ENCODE measurements at places on chromosomes 1 and 21.

GRCh38 chr1:19013826-19014548 lies 57.5 kb upstream of the IFFO2 start:
- DNase-seq = no peak

DNA sequence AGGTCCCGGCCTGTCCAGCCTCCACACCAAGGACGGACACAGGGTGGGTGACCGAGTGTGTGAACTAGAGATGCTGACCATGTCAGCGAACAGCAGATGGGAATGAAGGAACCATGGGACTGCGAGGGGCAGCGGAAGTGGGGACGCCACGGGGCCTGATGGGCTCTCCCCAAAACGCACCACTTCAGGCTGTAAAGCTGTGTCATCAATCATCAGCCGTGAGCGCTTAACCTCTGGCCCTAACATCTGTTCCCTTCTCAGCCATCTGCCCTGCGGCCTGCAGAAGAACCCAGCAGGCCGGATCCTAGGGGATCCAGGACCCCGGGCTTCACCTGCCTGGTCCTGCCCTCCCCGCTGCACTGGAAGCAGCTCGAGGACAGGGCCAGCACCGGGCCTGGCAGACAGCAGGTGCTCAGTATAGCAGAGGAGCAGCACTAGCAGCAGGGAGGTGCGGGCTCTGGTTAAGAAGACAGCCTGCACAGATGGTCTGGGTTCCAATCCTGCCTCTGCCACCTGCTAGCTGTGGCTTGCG lies 58.7 kb downstream of the DMRTB1 start:
- no peak for DNase-seq

DNA sequence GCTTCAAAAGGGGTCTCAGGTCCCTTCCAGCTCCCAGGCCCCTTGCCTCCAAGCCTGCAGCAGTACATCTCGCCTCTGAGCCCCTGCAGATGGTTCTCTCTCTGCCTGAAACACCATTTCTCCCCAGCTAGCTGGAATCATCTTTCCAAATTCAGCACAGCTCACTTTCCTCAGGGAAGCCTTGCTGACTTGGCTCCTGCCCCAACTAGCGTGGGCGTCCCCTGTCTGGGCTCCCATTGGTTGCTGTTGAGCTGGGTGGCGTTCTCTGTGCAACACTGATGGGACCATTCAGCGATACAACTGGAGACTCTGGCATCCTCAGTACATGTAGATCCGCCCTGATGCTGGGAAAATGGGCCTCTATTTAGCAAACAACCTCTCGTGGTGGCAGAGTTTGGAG lies 141.3 kb upstream of the IGSF21 start:
- DNase-seq = no peak

DNA sequence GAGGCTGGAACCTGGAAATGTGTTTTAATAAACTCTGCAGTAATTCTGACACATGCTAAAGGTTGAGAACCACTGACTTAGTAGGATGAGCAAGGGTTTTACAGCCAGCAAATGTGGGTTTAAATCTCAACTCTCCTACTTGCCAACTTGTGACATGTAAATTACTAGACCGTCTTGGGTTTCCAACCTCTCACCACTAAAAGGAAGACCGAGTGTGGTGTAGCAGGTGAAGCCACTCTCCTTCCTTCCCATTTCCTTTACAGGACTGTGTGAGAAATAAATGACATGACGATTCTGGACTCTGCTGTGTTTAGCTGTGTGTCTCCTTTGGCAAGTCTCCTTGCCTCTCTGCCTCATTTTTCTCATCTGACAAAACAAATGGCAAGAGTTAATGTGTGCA lies 49.5 kb upstream of the DNAJC6 start:
- no peak for DNase-seq

- DNase-seq = no peak
These were observed 21.8 kb downstream of the C1orf21 start for GRCh38 chr1:184408580-184408979.

GRCh38 chr1:77882411-77882810 lies 6.0 kb upstream of the NEXN start:
- DNase-seq = no peak

- no peak for DNase-seq
These were observed 226.3 kb upstream of the B3GALT2 start for GRCh38 chr1:193412748-193413147.

- DNase-seq = no peak
These were observed 1051.6 kb downstream of the AMY1C start for GRCh38 chr1:104801344-104801743.

DNA sequence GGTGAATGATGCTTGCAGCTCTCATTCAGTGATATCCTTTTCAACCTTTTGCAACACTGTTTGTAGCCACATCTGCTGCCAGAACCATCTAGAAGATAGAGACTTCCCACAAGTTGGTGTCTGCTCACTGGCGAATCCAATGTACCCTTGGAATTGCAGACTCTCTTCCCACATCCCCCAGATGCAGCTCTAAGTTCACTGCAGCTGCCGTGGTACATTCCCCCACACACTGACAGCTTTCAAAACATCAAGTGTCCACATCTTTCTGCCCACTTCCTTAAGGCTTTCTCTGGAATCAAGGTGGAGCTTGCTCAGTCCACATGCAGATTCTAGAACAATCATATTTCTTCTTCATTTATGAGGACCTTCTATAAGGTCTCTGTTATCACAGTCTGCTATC lies 99.2 kb downstream of the PLPPR4 start:
- DNase-seq = no peak

GRCh38 chr1:88350648-88351047 lies 333.4 kb upstream of the PKN2 start:
- no peak for DNase-seq

Data from NCI-H1105 (cell line).